Colonic mucosa (tissue), 4 donors: ENCODE measurements at places on chromosomes 13 and 19.

DNA sequence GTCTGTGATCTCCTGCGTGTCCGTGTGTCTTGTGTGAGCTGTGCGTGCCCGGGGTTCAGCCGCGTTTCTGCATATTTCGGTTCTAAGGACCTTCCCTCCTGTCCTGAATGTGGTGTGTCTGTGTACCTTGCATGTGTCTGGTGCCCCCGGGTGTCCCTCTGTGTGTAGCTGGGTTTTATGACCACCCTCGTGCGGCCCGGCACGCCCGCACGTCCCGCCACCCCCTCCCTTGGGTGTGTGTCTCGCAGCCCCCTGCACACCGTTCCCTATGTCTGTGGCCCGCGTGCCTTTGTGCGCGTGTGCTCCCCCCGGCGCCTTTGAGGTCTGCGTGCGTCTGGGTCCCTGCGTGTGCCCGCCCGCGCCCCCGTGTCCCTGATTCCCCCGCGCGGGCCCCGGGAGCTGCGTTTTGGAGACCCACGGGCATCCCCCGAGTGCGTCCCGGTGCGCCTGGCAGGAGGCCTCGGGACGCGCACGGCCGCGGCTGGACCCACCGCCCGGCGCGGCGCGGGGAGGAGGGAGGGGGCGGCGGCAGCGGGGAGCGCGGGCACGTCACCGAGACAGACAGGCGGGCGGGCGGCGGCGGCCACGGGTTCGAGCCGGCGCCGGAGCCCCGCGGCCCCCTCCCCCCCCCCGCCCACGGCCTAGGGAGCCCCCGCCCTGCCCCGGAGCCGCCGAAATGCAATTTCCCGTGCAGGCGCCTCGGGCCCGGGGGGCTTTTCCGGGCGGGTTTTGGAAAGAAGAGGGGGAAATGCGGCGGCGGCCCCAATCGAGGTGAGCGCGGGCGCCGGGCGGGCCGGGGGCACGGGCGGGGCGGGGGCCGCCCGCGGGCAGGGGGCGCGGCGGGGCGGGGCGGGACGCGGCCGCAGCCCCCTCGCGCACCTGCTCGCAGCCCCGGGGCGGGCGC lies 12.0 kb upstream of the NANOS3 start:
- DNase-seq, result no peak

GRCh38 chr13:48585456-48585840 lies 52.6 kb upstream of the RCBTB2 start:
- peak; percentile 61 for DNase-seq

DNA sequence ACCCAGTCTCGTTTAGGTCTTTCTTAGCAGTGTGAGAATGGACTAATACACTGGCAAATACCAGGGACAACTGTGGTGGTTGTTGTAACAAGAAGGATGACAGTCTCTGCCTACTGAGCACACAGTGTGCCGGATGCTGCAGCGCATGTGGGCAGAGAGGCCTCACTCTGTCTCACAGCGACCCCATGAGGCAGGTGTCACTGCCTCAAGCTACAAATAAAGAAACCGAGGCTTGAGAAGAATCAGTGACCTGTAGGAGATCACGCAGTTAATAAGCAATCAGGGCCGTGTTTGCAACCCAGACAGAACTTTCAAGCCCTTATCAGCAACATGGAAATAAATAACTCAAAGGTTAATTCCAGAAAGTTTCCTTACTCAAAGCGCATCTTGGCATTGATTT lies 40.5 kb upstream of the GAS6 start:
- peak; percentile 44 for DNase-seq

GRCh38 chr13:55543053-55543452 lies 1597.7 kb upstream of the PRR20A start:
- DNase-seq, result no peak

- no peak for DNase-seq
These were observed 26.8 kb upstream of the TINCR start for GRCh38 chr19:5594521-5594950.

DNA sequence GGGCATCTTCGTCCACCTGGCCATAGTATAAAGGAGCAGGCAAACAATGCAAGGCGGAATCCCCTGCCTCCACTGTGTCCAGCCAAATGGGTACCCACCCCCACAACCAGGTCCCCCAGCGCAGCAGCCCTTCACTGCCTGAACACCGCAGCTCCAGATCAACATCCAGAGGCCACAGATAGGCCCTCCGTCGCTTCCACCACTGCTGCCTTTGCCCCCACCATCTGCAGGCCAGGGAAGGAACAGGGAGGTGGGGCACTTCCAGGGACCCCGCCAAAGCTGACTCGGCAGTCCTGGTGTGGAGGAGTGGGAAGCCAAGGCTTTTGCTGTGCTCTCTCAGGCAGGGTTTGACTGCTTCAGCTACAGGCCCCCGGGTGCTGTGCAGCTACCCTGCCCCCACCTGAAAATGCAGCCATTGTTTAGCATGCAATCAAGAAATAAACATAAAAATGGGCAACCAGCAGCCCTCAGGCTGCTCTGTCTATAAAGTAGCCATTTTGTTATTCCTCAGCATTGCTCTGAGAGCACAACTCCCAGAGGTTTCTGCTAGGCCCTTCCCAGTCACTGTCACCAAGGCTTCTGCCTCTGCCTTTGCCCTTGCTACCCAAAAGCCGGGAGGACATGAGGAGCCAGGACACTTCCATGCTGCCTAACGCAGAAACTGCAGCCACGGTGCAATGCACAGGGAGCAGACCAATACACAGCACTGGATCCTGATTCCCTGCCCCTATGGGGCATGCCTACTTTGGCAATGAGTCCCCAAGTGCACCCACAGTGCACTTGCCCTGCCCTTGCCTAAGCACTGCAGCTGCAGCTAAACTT lies 733.2 kb upstream of the KLHL1 start:
- DNase-seq, result no peak

DNA sequence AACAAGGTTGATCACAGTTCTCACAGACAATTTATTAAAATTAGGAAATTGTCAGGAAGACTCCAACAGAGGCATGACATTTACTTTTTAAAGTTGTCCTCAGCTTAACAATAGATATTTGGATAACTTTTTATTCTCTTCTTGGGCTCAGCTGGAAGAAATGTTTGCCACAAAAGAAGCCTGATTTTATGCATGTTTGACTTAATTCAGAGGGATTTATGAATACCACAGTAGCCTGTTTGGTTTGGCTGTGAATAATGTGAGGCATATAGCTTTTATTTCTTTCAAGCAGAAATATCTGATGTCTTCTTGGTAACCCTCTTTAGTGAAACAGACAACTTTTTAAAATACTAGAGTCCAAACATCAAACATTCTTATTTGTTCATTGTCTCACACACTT lies 1464.5 kb upstream of the SLC10A2 start:
- DNase-seq, result no peak

DNA sequence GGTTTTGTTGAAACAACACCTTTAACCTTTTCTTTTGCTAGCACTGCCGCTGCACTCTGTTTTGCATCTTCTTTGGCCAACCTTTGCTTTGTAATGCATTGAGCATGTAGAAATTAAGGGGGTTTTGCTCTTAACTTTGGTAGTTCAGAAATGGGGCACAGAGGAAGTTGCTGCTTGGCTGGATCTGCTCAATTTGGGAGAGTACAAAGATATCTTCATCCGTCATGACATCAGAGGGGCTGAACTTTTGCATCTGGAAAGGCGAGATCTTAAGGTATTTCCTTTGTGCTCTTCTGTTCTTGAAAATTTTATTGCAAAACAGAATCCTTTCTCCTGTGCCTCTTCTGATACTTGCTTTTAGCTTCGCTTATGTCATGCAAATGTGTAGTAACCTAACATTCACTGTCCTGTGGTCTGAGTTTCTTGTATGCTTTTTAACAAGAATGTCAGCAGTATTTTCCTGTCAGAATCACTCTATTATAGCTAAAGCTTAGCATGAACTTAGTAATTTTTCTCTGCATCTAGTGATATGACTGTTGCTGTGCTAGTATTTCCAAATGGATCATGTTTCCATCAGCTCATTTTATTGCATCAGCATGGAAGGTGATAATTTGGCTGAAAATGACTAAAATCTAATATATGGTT lies 50.7 kb upstream of the AKAP11 start:
- no peak for DNase-seq

DNA sequence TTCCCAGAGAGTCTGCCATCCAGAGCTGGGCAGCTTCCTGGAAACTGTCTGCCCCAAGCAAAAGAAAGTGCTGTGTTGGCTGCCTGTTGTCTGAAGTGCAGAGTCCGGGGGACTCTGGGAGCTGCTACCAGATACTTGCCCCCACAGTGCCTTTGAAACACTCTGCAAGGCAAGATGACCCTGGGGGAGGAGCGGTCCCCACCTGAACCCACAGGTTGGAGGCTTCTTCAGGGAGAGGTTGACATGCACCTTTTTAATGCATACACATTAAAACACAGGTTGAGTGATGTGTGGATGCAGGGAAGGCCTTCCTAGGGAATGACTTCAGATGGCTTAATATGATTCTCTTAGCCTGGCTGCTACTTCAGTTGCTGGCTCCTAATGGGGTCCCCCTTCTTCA lies 479.5 kb downstream of the ZNF536 start:
- DNase-seq, result no peak

- DNase-seq, result peak; percentile 30
These were observed 4.9 kb downstream of the ZAR1L start for GRCh38 chr13:32310134-32310706.

GRCh38 chr13:102977471-102977870 lies 88.7 kb downstream of the SLC10A2 start:
- no peak for DNase-seq

DNA sequence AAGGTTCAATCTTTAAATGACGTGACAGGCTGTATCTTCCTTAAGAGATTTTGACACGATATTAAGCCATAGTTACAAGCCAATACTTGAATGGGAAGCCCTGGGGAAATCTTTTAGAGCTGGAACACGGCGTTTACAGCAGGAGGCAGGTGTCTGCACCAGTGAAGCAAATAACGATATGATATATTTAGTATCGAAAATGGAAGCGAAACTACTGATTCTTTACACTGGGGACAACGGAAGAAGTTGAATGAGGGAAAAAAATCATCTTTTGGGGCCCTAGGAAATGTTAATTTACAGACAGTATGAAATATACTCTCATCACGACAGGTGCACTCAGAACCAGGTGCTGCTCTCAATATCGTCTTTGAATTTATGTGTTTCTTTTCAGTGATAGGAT lies 793.9 kb upstream of the PCDH20 start:
- no peak for DNase-seq

- no peak for DNase-seq
These were observed 79.8 kb upstream of the SLITRK6 start for GRCh38 chr13:85879014-85879413.

DNA sequence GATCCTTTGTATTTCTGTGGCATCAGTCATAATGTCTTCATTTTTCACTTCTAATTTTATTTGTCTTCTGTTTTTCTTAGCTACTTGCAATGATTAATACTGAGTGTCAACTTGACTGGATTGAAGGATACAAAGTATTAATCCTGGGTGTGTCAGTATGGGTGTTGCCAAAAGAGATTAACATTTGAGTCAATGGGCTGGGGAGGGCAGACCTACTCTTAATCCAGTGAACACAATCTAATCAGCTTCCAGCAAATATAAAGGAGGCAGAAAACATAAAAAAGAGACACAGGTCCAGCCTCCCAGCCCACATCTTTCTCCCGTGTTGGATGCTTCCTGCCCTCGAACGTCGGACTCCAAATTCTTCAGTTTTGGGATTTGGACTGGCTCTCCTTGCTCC lies 640.9 kb upstream of the MIR17HG start:
- DNase-seq, result no peak

- DNase-seq, result no peak
These were observed 691.6 kb downstream of the DIAPH3 start for GRCh38 chr13:59472134-59472533.

DNA sequence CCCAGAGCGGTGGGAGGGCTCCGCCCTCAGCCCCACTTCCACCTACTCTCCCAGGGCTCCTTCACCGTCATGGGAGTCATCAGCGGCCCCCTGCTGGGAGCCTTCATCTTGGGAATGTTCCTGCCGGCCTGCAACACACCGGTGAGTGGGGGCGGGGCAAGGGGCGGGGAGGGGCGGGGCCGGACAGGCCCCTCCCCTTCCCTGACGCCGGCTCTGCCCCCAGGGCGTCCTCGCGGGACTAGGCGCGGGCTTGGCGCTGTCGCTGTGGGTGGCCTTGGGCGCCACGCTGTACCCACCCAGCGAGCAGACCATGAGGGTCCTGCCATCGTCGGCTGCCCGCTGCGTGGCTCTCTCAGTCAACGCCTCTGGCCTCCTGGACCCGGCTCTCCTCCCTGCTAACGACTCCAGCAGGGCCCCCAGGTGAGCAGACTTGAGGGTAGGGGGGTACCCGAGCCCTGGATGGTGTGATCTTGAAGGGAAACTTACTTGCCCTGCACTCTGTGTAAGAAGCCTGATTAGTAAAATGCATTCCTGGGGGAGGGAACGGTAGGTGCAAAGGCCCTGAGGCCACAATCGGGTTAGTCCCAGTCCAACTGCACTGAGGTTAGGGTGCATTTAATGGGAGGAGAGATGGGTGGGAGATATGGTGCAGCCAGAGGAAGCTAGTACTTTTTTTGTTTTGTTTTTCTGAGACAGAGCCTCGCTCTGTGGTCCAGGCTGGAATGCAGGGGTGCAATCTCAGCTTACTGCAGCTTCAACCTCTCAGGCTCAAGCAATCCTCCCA lies 12.1 kb downstream of the SLC5A5 start:
- DNase-seq, result no peak

DNA sequence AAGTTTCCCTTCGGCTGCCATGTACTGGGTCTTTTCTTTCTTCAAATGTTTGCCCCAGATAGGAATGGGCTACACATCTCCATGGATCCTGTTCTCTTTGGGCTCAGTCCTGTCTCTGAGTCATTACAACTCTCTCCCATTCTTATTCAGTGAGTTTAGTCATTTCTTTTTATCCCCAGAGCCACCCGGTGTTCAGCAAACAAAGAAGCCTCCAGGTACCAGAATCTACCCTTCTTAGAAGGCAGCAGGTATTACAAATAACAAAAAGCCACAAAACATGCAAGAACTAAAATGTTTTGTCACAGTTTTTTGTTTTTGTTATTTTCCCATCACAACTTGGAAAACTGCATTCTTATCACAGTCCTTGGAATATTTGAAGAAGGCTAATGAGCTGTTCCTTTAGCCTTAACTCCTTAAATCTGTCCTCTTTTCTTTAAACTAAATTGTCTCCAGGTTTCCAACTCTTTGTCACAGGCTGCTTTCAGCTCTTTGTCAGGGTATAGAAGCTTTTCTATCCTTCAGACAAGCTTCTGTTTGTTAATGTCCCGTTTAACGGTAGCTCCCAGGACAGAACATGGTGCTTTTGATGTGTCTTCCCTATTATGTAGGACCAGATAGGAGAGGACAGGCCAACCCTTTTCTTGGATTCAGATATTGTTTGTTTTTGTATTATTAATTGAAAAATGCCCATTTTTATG lies 215.5 kb upstream of the HTR2A start:
- no peak for DNase-seq

- no peak for DNase-seq
These were observed 119.5 kb downstream of the SHISA2 start for GRCh38 chr13:25932365-25932764.

DNA sequence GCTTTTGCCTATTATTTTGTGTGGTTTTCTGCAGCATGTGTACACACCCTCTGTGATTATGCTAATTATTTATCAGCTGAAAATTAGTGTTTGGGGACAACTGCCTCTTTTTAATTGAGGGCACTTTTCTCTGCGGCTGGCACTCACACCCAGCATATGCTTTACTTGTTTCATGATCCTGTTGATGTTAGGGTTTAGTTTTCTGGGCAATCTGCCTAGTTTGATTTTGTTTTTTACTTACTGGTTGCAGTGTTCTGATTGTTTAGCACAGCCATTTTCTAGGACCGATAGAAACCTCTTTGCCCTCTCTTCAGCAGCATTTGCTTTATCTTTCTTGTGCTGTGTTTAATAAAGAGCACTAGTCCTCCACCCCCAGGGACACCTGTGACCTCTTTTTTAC lies 161.6 kb downstream of the PAN3 start:
- no peak for DNase-seq

GRCh38 chr13:59458908-59459579 lies 704.7 kb downstream of the DIAPH3 start:
- no peak for DNase-seq

- DNase-seq, result peak; percentile 84
These were observed 48.7 kb downstream of the ZIC5 start for GRCh38 chr13:99922631-99923404.
